Activated naive CD4-positive, alpha-beta T cell treated with Interleukin-2 at 50 U/mL for 16 hours (primary cell): ENCODE measurements at places on chromosomes 3 and 15.

DNA sequence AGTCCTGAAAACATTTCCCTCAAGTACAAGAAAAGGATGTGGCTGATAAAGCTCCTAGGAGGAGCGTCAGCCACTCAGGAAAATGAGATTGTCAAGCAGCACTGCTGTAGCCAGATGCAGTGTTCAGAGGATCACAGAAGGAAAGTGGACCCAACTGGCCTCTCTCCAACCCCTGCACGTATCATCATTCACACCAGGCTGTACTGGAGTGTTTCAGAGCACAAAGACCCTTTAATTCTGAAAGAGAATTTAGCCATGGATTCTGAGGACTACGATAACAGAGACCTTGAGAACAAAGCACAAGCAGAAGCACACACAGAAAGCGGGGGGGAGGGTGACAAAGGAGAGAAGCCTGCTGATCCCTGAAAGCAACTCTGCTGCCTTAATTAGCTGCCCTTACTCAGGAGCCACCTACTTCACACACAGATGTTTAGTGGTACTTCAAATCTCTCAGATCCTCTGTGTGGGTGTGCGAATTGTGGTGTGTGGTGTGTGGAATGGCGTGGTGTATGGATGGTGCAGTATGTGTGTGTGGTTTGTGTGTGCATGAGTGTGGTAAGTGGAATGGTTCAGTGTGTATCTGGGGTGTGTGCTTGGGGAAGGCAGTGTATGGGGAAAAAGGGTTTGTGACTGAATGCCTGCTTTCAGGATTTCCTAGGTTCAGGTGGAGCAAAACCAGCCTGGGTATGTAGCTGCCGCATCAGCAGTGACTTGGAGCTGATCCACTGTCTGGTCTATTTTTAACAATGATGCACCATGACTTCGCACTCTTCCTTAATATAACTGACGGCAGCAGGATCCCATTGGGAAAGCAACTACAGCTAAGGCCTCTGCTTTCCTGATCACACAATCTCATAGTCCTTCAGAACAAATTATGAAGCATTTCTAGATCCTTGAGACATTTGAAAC, 192.5 kb downstream of the RSL24D1 start:
- DNase-seq, result no peak

- DNase-seq, result no peak
Observed at GRCh38 chr15:99729920-99730319, 3.3 kb downstream of the LYSMD4 start.

- no peak for DNase-seq
Observed at GRCh38 chr15:43930556-43930955, 103.8 kb downstream of the WDR76 start.

GRCh38 chr3:194602669-194603171, 30.5 kb downstream of the TMEM44 start:
- no peak for DNase-seq

- no peak for DNase-seq
Observed at GRCh38 chr15:101489237-101489598, 289 bp downstream of the PCSK6 start.

DNA sequence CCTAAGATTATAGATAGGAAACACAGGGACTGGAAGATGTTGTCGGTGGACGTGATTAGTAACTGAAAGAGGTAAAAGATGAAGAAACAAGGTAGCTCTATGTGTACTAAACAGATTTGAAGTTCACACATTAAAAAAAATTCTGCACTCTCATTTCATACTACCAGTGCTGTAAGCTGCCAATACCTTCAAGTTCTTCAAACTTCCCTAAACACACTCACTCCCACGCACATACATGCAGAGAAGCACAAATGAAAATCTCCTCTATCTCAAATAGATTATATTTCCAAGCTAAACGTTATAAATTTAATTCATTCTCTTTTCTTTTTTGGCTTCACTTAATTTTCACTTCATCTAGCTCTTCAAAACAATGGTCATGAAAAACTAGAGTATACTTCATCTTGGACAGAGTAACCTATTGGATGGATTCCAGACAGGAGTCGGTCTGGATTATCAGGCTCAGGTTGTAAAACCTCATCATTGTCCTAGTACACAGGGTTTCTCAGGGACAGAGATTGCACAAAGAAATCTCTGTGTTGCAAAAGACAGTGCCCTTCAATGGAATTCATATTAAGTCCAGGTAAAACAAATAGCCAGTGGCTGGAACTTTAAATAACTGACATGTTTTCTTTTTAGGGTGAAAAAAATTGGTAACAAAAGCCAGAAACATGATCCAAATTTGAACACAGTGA, 408.1 kb upstream of the ZNF385D start:
- no peak for DNase-seq
